GM12892 (cell line): ENCODE measurements at places on chromosomes 16 and 17.

- no peak for DNase-seq
Observed at GRCh38 chr17:34902831-34903547, 58.3 kb downstream of the CCT6B start.

DNA sequence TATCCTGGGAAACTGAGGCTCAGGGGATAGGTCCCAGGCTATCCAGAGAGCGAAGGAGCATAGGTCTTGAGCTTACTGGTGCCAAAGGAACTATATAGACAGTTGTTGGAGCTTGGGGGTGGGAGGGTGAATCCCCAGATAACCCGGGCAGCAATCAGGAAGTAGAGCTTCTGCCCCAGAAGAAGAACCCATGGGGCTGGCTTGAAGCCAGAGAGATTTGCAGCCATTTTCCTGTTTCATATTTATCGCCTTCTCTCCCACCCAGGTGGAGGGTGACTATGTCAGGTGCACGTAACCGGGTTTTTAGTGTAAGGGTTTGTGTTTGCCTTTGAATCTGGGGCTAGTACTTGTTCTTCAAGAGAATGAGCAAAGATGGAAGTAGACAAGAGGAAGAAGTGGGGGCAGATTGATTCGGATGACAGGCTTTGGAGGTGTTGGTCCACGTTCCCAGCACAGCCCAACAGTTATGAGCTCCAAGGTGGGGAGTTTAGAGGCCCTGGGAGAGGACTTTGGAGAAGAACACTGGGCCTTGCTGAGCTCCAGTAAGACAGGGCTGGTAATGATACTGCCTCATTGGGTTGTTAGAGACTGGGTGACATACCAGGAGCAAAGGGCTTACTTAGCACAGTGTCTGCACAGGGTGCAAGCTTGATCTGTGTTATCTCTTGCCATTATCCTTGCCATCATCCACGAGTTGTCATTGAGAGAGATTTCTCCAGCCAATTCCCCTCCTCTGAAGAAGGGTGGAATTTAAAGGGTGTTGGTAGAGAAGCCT, 145.6 kb downstream of the CCDC182 start:
- no peak for DNase-seq

- DNase-seq, result no peak
Observed at GRCh38 chr16:48126801-48127644, 28.8 kb downstream of the ABCC12 start.

DNA sequence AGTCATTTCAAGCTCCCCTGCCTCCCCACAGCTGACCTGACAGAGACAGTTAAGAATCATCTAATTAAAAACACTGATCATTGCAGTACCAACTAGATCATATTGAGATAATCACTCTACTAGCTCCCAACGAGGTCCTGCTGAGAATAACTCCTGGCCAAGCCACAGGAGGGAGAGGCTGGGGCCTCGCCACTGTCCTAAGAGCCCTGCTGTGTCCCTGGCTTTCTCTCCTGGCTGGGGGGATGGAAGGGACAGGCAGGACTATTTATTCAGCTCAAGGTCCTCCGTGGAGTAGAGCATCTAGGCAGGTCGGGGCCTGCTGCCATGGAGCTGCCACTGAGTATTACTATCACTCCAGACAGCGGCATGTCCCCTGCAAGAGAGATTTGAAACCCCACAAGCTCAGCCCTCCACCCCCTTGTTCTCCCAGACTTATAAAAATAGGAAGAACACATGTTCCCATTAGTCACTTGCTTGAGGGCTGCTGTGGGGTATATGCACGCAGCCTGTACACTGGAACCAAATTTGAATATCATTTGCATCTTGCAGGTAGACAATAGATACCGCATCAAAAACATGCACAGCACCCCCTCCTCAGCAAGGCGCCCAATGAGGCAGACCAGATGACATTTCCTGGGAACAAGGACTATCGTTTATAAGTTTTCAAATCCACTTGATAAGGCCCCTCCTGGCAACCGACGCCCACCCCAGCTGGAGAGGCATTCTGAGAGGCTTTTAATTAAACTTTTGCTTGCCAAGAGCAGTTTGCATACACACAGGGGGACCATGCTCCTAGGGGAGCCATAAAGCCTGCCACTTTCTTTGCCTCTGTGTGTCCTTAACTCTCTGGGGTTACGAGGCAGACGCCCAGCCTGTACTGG, 385.2 kb upstream of the ZFHX3 start:
- DNase-seq, result no peak

GRCh38 chr16:4522051-4522581, 16.5 kb downstream of the CDIP1 start:
- no peak for DNase-seq

DNA sequence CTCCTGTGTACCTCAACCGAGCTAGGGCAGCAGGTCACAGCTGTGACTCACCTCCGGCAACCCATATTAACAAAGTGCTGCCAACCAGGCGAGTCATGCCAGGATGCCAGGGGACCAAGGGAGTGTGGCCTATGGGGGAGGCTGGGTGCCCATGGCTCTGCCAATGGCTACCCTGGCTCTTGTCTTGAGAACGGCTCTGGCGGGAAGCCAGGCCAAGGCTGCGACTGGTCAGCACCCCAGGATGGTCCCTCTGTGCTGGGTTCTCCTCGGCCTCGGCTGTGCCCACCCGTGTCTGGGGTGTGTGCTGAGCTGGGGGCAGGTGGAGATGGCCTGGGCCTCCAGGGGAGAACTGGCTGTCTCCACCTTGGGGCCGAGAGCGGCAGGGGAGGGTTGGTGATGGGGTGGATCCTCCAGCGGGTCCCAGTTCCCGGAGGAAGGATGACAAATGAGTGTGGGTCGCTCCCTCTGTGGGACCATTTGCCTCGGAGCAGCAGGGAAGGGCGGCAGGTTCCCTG, 75.8 kb downstream of the MRC2 start:
- DNase-seq, result no peak

DNA sequence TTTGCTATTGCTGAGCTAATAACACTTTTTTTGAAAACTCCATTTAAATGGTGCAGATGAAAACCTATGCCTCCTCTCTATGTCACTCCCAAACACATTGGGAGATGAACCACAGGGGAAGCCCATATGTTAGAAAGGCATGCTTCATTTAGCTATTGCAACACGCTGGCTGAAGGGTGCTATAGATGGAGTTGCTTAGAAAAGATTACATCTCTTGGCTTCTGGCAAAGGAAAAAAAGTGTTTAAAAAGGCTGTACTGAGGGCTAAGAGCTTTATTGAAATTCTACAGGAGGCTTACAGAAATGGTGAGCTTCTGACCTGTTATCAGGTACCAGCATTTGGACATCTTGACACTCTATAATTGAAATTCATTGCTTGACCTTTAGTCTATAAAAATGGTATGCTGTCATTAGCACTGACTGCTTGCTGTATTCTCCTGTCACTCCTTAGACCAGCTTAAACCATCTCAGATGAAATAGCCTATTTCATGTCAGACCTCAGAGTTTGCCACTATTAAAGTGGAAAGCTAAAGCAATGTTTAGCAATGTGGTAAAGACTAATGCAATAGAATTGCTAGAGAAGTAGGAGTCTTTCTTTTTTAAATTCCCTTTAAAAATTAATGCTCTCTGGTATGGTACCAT, 503.9 kb downstream of the CDH11 start:
- DNase-seq, result no peak

DNA sequence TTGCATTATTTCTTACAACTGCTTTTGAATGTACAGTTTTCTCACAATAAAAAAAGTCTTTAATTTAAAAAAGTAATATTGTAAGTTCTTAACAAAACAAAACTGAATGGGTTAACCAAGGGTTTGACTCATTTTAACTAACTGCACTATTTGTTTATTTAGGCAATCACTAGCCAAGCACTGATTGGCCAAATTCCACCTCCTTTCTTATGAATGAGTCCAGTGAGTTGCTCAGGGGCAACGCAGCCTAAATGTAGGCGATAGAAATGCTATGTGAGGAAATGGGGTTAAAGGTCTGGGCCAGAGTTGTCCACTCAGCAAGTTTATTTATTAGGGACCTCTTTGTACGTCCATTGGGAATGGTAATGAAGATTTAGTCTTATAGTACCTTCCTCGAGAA, 89.6 kb upstream of the MAF start:
- no peak for DNase-seq

DNA sequence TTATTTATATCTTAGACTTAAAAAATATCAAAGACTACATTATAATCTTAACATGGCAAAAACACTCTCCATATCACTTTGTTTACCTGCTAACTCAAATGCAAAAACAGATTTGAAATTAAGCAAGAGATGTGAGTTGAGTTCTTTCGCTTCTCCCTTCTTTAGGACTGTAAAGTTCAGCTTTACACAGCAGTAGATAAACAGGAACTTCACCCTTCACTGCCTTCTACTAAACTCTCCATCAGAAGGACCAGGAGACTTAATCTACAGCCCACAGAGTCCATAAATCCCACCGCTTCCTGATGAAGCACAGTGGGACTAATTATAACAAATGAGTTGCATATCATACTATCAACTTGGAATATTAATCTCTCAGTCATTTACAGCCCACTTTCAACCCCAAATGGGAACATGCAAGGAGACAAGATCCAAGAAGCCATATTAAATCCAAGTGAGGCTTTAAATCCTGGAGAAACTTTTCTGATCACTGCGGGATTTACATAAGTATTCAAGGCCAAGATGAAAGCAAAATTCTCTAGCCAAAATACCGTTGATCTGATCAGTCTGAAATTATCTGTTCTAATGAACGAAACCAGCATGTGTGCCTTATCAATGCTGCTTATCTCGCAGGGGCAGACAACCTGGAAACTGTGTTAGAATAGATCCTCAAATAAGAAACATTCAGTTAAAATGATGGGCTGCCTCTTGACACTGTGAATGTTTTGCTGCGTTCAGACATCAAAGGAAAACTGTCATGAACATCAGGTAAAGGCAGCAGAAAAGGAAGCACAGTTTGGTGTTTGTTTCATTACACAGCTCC, 1.6 kb downstream of the AMFR start:
- DNase-seq, result no peak

DNA sequence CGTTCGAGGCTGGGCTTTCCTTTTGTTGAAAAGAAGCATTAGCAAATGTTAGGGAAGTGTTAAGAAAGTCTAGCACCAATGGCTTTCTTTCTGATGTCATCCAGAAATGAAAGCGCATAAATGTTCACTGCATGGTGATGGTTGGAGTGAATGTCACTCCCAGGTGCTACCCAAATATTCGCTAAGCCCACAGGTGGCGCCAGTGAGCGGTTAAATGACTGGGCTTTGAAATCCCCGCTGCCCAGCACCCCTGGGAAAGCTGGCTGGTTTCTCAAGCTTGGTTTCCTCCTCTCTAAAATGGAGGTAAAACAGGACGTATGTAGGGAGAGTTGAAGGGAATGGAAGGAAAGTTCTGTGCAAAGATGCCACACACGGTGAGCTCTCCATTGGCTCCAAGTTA, 104.4 kb downstream of the IRX5 start:
- no peak for DNase-seq

DNA sequence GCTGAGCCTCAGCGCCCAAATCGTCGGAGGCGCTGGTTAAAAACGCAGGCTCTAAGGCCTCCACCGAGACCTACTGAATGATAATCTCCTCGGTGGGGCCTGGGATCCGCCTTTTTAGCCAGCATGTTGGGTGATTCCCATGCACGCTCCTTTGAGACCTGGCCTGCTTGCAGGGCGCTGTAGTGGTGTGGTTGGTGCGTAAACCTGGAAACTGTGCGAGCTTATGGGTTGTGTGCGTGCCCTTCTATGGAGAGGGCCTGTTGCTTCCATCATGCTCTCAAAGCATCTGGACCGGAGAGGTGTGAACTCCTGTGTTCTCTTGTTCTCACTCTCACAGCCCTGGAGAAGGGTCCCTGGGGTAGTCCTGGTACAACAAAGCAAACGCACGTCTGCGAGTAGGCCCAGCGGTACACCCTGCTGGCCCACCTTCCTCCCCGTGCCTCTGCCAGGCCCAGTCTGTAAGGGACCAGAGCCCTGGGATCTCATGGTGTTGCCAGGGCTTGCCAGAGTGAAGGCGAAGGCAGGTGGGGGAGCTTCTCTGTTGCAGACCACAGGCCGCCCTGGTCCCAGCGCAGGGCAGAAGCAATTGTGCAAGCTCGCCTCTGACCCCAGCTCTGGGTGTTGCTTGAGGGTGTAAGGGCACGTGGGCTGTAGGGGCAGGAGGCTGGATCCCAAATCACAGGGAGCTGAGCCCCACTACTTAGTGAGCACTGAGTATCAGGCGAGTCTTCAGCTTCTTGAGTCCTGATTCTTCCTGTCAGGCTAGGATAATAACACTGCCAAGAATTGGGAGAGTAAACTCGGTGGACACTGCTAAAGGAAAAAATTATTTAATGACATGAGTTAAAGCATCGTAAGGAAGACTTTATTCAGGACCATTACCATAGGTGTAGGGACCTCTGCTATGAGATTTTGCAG, 879 bp upstream of the LRRC75A start:
- no peak for DNase-seq

DNA sequence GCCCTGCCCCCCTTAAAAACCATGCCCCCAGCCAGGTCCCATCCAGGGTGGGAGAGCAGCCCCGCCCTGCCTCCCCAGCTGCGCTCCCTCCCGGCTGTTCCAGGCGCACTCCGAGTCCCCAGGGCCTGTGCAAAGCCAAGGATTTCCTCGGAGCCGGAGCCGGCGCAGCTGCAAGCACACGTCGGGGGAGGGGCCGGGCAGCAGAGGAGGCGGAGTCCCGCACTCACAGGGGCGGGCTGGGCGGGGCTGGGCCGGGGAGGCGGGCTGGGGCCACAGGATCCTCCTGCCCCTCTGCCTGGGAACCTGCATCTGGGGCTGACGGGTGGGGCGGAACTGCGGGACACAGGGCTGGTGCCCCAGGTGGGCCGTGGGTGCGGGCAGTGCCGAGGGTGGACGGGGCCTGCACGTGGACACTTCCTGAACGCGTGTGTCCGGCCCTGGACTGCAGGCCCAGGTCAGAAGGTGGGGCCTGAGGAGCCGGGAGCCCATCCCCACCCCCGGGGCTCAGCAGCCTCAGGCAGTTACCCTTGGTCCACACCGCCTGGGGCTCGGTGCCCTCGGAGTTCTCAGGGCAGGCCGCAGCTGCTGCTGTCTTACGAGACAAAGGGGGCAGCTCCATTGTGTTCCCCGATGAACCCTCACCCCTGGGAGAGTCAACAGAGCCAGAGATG, 24.0 kb upstream of the SSTR5 start:
- DNase-seq, result no peak

DNA sequence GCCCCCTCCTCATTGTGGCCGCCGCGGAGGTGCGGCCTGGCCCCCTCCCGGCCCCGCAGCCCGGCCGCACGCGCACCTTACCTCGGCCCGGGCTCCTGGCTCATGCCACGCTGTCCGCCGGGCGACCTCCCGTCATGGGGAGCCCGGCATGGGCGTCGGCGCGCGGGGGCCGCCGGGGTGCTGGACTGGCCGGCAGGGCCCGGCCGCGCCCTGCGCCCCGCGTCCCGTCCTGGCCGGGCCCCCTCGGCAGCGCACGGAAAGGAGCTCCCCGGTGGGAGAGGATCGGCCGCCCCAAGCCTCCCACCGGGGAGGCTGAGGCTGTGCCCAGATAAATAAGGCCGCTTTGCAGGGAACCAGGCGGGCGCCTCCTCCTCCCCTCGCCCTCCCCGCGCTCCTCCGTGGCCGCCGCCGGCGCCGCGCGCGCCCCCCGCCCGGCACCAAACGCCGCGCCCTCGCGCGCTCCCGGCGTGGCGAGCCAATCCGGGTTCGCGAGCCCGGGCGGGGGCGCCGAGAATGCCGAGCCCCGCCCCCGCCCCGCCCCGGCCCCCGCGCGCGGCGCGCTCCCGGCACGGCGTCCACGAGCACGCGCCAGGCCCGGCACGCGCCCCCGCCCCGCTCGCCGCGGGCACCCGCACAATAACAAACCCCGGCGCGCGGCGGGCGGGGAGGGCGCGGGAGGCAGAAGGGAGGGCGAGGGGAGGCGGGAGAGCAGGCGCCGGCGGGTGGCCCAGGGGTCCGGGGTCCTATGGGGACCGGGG, at the start of gene FBXL16:
TSS of gene FBXL16 (minus strand) at position 371 of the 758 bp plus-strand sequence. CDS start 8,396 bp downstream, outside the sequence.
- no peak for DNase-seq

GRCh38 chr17:67018471-67019434, 25.6 kb upstream of the CACNG1 start:
- DNase-seq, result no peak

GRCh38 chr16:48965386-48965785, 316.3 kb downstream of the CBLN1 start:
- DNase-seq, result no peak
